ENCODE measurements at places on chromosomes 13 and 19.

- DNase-seq: peak; percentile 82
Measured at GRCh38 chr19:17522988-17523872, 11.8 kb downstream of the PGLS start.

DNA sequence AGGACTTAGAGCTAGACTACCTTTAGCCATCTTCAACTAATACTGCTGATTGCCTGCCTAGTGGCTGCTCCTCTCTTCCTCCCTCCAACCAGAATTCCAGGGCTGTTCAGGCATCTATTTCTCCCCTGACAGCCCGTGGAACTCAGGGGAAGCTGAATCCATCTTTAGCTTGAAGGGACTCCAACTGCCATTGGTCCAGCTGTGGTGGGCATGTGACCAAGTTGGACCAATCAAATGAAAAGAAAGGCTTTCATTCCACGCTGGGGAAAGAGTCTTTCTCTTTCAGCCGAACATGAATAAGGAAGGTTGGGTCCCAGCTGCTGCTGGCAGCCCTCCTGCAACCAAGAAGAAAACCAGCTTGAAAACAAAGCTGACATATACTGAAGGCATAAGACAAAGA is 168.5 kb upstream of the OBI1 start:
- no peak for DNase-seq

DNA sequence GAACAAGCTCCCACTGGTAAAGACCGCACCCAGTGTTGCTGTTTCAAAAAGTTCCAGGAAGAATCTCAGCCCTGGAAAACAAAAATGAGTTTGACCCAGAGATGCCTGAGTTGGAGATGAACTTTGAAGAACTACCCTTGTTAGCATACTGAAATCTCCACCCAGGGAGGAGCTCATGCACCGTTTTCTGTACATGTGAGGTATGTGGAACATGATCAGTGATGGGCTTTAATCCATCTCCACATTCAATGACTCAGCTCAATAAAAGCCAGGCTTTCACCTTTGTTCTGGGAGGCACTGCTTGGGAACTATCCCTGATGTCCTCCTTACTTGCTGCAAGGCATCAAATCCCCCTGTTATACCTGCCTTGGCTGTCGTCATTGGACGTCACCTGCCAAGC is 279.9 kb downstream of the UQCRFS1 start:
- DNase-seq: no peak

GRCh38 chr13:21338639-21339278 is 120.3 kb downstream of the ZDHHC20 start:
- no peak for DNase-seq
